ENCODE measurements at places on chromosomes 7 and 10. TPM values are rescaled to one million over a fixed set of nuclear protein-coding genes. Genes with fewer than 3 reads are reported as not detected.

The ENTPD1 gene
- total RNA-seq, result not detected

The TMEM229A gene
- not detected for total RNA-seq

The TFR2 gene
- total RNA-seq, result 0.33 TPM

DNA sequence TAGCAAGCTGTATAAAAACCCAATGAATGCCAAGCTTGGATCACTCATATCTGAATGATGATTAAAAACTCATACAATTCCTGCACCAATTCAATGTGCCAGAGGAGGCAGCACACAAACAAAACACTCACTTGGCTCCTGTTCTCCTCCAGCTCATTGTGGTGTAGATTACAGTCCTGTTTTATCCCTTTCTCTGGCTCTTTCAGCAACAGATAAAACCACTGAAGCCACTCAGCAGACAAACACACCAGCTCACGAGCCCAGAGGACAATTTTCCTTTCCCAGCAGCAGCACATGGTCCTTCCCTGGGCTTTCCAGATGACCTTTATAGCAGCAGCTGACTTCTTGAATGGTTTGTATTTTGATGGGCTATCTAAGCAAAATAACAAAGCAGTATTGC is 107.3 kb upstream of the STARD3NL start:
- DNase-seq, result peak; percentile 50

GRCh38 chr7:130909881-130910672 is 176.1 kb upstream of the KLF14 start:
- no peak for DNase-seq

GRCh38 chr10:77530011-77530410 is 107.6 kb downstream of the KCNMA1 start:
- DNase-seq, result no peak

- no peak for DNase-seq
Measured at GRCh38 chr10:2893158-2893845, 174.0 kb upstream of the PFKP start.

DNA sequence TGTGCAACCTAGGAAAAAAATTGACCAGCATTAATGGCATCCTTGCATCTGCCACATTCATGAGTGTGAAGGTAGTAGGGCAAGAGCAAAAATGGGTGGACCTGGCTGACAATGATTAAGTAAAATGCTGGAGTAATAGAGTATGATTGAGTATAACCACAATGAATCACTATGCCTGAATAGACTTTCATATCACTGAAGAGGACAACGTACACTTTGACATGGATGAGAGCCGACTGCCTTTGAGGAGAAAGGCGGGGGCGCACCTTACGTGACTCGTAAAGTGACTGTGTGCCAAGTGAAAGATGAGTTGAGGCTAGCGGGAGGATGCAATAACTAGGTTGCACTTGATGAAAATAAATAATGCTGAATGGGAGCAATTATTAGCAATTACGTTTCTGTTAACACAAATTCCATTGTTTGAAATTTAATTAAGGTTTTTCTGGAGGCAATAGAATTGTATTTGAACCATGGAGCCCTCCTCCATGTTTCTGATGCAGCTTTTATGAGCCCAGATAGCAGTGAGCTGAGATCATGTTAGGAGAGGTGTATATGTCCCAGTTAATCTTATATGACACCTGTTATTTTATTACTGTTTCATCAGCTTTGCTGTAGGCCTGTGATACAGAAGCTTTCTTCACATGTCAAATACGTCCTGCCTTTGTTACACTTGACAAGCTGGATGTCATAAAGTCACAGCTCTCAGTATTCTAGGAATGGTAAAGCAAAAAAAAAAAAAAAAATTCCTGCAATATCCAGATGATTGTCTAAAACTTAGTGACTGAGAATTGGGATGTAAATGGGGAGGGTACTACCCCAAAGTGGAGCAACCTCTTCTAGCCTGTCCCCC is 596.5 kb downstream of the NXPH1 start:
- DNase-seq, result no peak

- DNase-seq, result no peak
Measured at GRCh38 chr7:101690061-101690460, 61.0 kb upstream of the MYL10 start.

GRCh38 chr7:22681852-22682657 is 44.9 kb upstream of the IL6 start:
- DNase-seq, result no peak

DNA sequence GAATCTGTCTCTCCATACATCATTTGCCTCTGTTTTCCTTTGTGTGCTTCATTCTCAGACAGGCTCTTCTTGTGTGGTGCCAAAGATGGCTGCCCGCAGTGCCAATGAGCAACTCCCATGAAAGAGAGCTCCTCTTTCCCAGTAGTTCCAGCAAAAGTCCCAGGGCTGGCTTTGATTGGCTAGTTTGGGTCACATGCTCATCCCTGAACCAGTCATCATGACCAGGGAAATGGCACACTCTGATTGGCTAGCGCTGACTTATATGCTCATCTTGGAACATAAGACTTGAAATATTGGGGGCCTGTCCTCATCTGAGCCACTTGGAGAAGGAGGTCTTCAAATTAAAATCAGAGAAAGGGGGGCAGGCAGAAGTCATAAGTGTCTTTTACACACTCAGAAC is 112.7 kb downstream of the CDH23 start:
- no peak for DNase-seq

DNA sequence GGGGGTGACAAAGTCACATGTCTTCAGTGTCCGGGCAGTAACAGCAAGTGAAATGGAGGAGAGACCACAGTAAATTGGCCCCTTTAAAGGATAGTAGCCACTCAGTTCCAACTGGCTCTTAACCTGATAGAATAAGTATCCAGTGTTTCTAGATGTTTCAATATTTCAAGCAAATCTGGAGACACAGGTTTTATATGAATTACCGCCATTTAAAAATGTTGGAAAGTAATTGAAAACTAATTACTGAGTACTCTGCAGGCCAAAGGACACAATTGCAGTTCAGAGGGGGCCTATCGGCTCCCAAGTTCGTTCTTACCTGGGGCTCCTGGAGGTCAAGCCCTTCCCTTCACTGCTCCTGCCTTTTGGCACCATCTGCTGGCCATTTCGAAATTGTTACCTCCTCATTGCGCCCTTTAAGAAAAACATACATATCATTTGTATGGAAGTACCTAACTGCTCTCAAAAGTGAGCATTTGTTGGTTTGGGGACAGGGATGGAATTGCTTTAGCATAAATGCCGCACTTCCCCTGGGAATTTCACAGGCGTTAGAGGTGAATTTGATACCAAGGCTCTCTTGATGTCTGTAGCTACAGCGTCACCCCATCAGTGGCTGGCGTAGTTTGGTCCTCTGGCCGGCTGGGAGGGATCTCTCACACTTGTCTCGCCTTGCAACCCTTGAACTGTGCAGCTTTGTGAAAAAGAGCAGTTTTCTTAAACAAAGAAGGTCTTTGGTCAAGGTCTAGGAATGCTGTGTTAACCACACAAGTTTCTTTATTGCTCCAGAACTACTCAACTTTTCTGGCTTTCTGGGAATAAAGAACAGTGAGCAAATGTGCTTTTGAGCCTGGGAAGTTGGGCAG is 220.0 kb downstream of the ARHGAP21 start:
- DNase-seq, result peak; percentile 17

- no peak for DNase-seq
Measured at GRCh38 chr7:35623381-35623780, 71.6 kb downstream of the HERPUD2 start.

All from MG63 (cell line).